Epithelial cell of proximal tubule (primary cell): ENCODE measurements at places on chromosomes 13 and 19. TPM values are rescaled to one million over a fixed set of nuclear protein-coding genes. Genes with fewer than 3 reads are reported as not detected.

LCP1 gene
- 7.0 and 24.6 TPM in 2 replicates for total RNA-seq

B3GNT3 gene
- total RNA-seq, result 11.1 and 17.3 TPM in 2 replicates

TBCB gene
- 280 and 410 TPM in 2 replicates for total RNA-seq

KIR2DL1 gene
- not detected in 2 replicates for total RNA-seq

TMEM255B gene
- 6.9 and 7.4 TPM in 2 replicates for total RNA-seq

PEAK3 gene
- total RNA-seq, result not detected in 2 replicates

ARRDC5 gene
- total RNA-seq, result not detected in 2 replicates

EPS8L1 gene
- total RNA-seq, result 17.3 and 33.8 TPM in 2 replicates

FBXL3 gene
- total RNA-seq, result 32.2 and 33.8 TPM in 2 replicates
